NCI-H510A (cell line): ENCODE measurements at places on chromosomes 1 and 21.

- DNase-seq: no peak
Observed at GRCh38 chr1:156533568-156534220, 33.1 kb upstream of the MEF2D start.

GRCh38 chr1:15885269-15885668 lies 37.8 kb downstream of the SPEN start:
- DNase-seq: no peak

- no peak for DNase-seq
Observed at GRCh38 chr1:176905648-176906047, 258.9 kb downstream of the ASTN1 start.

GRCh38 chr1:156499842-156500542 lies 583 bp downstream of the MEF2D start:
- no peak for DNase-seq

DNA sequence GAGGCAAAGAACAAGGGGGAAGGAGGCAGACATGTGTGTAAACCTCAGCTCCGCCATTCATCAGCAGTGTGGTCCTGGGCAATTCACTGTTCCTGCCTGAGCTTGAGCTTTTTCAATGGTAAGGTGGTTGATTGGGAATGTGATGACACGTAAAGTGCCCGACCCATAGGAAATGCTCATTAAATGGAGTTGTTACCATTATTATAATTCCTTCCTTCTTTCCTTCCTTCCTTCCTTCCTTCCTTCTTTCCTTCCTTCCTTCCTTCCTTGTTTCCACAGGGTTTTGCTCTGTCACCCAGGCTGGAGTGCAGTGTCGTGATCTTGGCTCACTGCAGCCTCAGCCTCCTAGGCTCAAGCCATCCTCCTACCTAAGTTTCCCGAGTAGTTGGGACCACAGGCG lies 4.3 kb downstream of the GPR37L1 start:
- no peak for DNase-seq

DNA sequence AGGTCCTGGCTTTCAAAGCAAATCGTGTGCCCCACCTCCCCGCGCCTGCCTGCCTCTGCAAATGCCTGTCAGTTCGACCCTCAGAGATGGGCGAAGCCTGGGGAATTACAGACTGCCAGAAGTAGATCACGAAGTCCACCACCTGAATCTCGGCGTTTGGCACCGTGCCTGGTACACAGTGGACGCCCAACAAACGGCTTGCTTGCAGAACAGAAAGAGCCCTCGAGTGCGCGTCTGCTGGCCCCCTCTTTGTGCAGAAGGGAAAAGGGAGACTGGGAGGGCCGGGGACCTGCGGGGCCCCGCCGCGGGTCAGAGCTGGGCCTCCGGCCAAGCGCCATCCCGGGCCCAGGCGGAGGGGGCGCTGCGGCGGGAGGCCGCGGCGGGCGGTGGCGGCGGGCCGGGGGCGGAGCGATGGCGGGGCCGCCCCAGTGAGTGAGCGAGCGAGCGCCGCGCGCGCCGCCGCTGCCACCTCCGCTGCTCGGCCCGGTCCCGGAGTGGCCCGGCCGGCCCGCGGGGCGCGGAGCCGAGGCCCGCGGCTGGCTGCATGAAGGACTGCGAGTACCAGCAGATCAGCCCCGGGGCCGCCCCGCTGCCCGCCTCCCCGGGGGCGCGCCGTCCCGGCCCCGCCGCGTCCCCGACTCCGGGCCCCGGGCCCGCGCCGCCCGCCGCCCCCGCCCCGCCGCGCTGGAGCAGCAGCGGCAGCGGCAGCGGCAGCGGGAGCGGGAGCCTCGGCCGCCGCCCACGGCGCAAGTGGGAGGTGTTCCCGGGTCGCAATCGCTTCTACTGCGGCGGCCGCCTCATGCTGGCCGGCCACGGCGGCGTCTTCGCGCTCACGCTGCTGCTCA lies at the start of gene ZDHHC18:
Gene ZDHHC18, plus strand, starts transcription at position 428 of the 845 bp plus-strand sequence. Its CDS starts 117 bp downstream, at position 545.
- no peak for DNase-seq
